Upper lobe of left lung (tissue), 6 donors: ENCODE measurements at places on chromosomes 1 and 21.

DNA sequence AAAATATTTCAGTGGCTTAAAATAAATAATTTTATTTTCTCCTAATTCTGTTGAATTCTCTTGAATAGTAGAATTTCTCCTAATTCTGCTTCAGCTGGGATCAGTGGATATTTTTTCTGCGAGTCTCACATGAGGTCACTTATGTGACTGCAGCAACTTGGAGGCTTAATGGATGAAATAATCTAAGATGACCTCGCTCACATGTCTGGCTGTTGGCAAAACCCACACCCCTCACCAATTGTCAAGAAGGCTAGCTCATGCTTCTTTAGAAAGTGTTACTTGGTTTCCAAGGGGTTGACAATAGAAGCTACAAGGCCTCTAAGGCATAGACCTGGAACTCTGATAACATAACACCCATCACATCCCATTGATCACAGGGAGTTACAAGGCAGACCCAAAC is 156.9 kb upstream of the DPYD start:
- DNase-seq, result no peak

DNA sequence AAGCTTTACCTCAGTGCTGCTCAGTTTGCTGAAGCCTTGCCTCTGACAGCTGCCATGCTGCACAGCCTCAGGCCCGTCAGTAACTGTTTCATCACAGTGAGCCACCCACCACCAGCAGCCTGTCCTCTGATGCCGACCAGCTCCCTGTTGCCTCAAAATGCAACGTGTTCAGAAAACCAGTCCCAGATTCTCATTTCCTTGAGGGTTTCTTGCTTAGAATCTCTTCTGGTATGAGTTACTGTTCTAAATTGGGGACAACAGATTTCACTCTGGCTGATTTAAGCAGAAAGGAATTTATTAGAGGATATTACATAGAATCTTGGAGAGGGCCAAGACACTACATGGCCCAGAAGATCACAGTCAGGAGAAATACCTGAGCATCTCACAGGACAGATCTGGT is 11.0 kb downstream of the UBL4B start:
- DNase-seq, result no peak

DNA sequence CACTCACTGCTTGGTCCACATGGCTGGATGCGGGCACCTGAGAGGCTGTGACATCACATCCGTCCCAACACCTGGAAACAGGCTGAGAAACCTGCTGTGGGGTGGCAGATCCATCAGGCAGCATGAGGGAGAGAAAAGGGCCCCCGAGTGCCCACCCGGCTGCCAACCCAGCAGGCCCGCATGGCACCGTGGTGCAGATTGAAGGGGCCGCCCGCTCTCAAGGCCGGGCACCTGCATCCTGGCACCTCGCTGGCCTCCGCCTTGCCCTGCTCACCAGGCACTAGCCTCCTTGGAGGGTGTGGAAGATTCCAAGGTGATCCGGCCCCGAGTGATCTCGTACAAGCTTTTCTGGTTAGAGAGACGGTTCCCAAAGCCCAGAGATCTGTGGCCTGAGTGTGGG is 110.5 kb downstream of the PRDM16 start:
- DNase-seq, result peak; percentile 58

- peak; percentile 67 for DNase-seq
Observed at GRCh38 chr1:35808450-35809113, 766 bp downstream of the AGO4 start.

- DNase-seq, result no peak
Observed at GRCh38 chr1:29186252-29186651, 4.6 kb upstream of the SRSF4 start.

DNA sequence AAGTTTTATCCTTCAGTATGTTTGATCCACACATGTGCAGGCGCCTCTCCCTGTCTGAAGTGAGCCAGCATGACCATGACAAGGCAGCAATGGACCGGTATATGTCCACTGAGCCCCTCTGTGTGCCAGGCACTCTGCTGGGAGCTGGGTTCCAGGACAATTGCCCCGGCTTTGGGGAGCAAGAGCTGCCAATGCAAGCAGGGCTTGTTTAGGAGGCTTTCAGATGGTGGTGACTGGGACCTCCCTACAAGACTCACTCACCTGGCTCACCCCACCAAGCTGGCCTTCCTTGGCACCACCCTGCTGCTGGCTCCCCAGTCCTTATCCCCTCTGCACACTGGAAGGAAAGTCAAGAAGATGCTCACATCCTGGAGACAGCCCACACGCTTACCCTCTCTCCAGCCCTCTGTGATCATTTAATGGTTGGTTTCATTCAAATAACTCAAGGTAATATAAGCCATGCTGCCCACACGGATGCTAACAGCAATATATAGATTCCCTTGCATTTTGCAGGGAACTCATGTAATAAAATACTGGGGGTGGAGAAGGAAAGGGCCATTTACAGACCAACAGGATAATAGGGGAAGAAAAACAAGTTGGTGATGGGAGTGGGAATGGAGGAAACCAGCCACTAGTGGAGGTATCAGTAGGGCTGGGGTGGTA is 23.6 kb downstream of the KCND3 start:
- no peak for DNase-seq

DNA sequence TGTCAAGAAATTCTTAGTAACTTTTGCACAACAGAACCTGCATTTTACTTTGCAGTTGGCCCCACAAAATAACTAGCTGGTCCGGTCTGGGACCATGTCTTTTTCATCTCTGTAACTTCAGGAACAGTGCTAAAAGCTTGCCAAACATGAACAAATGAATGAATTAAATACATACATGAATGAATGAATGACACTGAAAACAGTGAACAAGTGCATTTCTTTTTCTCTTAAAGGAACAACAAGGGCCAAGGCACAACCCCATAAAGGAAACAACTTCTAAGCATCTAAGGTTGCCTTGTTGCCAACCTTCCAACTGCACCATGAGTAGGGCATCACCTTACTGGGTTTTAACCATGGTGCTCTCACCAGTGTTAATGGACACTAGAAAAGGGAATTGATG is 534.4 kb upstream of the PKN2 start:
- DNase-seq, result no peak

DNA sequence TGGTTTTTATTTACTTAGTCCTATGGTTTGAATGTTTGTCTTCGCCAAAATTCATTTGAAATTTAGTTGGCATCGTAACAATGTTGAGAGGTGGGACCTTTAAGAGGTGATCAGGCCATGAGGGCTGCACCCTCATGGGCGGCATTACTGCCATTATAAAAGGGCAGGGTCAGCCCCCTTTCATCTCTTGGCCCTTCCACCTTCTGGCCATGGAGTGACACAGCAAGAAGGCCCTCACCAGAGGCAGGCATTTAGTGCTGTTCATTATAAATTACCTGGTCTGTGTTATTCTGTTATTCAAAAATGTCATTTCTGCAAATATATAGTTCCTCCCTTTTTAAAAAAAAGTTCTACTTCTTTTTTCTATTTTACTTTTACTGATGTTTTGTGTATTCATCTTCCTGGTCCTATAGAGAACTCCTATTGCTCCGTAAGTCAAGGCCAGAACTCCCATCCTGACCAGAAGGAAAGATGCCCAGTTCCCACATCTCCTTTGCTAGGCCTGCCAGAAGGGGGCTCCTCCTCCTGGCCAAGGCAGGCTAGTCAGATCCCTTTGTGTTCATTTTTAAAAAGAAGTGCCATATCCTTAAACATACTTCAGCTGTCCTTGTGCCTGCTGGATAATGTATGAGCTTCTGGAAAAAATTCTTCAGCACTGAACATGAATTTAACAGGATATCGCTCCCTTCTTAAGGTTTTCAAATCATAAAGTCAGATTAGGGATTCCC is 10.0 kb upstream of the LBR start:
- no peak for DNase-seq

GRCh38 chr1:234997896-234998741 is 130.5 kb downstream of the TOMM20 start:
- no peak for DNase-seq

DNA sequence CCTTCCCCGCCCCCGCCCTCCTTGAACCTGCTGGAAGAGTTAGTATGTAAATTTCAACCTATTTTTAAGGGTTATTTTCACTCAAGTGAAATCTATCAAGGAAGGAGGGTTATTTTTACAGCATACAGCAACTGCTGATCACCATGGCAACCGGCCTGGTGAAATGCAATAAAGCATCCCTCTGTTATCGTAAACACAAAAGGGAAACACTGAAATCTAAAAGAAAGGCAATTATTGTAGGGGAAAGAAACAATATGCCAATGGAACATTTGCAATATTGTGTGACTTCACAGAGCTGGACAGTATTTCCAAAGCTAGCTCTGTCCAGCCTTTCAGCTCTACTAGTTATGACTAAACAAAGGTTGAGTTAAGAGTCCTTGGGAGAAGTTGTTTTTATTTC is 588.3 kb upstream of the PBX1 start:
- DNase-seq, result no peak

- DNase-seq, result no peak
Observed at GRCh38 chr1:191904991-191905390, 253.3 kb upstream of the RGS18 start.

- no peak for DNase-seq
Observed at GRCh38 chr1:160328184-160328583, 14.9 kb downstream of the COPA start.

- no peak for DNase-seq
Observed at GRCh38 chr1:100038660-100039287, 69.0 kb downstream of the SLC35A3 start.

DNA sequence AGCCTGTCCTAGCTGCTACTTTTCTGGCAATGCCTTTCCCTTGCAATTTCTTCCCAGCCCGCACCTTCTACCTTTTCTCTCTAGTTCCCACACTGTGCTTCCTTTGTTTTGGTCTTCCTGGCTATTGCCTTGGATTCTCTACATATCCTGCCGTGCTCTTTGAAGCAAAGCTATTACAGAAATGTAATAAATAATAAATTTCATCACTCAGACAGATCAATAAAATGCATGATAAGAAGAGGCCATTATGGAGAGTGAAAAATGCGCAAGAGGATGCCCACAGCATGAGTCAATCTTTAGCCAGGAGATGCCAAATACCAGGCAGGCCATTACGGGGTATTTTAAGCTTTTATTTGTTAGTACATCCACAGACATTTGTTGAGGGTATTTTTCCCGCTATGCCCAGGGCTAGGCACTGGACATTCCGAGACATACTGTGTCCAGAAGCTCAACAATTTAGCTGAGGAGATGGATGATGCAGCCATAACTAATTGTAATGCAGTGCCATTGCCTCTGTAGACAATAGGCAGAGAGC is 163.6 kb downstream of the ST6GALNAC3 start:
- DNase-seq, result no peak

- DNase-seq, result no peak
Observed at GRCh38 chr1:14741082-14741481, 142.6 kb downstream of the KAZN start.
